ENCODE measurements at places on chromosomes 6 and 20.

GRCh38 chr6:106844930-106845329, 129.6 kb downstream of the CD24 start:
- no peak for DNase-seq

GRCh38 chr20:63682384-63683139, 13.9 kb upstream of the TNFRSF6B start:
- no peak for DNase-seq

- no peak for DNase-seq
Measured at GRCh38 chr6:34696189-34696738, 303 bp downstream of the ILRUN start.

DNA sequence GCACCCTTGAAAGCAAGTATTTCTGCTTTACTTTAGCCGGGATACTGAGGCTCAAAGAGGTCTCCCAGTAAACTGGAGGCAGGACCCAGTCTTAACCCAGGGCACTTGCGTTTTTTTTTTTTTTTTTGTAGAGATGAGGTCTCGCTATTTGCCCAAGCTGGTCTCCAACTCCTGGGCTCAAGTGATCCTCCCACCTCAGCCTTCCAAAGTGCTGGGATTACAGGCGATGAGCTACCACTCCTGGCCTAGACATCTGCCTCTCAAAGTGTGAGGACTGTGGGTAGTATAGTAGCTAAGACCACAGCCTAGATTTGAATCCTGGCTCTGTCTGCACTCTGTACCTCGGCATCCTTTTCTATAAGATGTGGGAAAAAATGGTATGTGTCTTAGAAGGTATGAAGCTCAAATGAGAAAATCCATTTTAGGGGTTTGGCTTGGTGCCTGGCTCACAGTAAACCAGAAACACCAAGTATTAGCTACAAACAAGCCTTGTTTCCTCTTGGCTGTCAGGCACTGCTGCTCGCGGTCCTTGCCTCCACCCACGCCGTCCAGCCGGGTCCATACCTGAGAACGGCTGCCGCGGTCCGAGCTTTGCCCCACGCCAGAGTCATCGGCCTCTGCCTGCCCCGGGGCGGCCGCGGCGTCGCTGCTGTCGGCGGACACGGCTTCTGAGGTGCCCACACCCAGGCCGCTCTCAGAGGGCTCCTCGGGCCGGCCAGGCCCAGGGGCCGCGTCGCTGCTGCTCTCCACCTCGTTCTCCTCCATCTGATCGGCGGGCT, 1.2 kb downstream of the ZNF335 start:
- DNase-seq: no peak

- no peak for DNase-seq
Measured at GRCh38 chr20:44574372-44574771, 8.0 kb upstream of the PKIG start.

DNA sequence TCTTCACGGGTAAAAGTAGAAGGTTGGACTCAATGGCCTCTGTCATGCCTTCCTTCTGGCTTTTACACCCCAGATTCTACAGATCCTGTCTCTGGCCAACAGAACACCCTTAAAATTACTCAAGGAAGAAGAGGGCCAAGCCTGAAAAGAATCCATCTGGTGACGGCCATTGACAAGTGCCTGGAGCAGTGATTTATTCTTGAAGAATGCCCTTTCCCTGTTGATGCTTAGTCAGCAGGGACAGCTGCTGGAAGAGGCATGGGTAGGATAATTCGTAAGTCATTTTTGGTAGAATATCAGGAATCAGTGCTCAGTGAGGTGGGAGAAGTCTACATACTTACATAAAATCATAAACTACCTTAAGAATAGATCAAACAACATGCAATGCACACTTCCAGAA, 397.9 kb downstream of the SAMD5 start:
- DNase-seq: no peak

GRCh38 chr6:116438590-116439448, 22.4 kb upstream of the CALHM6 start:
- no peak for DNase-seq
